ENCODE measurements at places on chromosomes 2 and 18.

DNA sequence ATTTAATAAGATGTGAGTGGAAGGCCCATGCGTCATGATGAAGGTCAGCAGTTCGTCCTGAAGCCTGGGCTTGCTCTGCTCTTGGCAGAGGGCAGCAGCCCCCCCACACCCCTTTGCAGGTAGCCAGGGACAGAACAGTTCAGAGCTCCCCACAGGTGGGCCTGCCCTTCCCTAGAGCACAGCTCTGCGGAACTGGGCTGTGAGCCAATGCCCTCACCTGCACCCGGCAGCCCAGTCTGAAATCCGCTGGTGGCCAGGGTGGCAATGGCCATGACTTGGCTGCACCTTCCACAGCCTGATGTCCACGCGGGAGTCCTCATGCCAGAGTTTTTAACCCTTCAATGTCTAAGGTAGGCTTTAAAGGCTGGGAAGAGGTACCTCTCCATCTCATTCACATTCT lies 136.7 kb downstream of the ACKR3 start:
- no peak overlapping the region for H3K4me3 ChIP-seq
- H3K27ac ChIP-seq = no peak overlapping the region
- H3K27me3 ChIP-seq = no peaks in the 10 kb centered on the region
- no peaks in the 10 kb centered on the region for H3K36me3 ChIP-seq
- H3K4me1 ChIP-seq = no peaks in the 10 kb centered on the region
- DNase-seq = no peak

DNA sequence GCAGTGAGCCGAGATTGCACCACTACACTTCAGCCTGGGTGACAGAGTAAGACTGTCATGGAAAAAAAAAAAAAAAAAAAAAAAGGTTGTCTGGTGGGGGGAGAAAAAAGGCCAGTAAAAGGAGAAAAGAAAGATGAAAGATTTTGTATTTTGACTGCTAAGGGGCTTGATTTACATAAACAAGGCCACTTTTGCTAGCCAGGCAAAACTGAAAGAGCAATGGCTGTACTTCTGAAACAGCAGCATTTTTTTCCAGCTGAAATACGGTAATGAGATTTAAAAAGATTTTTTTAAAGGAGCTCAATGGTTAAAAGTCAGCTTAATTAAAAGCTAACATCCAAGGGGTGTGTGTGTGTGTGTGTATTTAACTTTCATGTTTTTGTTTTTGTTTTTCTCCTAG lies 11.3 kb upstream of the OXER1 start:
- no peak overlapping the region for H3K27ac ChIP-seq
- DNase-seq = no peak
- peaks cover 4% of the 10 kb centered on the region for H3K4me1 ChIP-seq
- no peak overlapping the region for H3K4me3 ChIP-seq
- no peaks in the 10 kb centered on the region for H3K27me3 ChIP-seq

DNA sequence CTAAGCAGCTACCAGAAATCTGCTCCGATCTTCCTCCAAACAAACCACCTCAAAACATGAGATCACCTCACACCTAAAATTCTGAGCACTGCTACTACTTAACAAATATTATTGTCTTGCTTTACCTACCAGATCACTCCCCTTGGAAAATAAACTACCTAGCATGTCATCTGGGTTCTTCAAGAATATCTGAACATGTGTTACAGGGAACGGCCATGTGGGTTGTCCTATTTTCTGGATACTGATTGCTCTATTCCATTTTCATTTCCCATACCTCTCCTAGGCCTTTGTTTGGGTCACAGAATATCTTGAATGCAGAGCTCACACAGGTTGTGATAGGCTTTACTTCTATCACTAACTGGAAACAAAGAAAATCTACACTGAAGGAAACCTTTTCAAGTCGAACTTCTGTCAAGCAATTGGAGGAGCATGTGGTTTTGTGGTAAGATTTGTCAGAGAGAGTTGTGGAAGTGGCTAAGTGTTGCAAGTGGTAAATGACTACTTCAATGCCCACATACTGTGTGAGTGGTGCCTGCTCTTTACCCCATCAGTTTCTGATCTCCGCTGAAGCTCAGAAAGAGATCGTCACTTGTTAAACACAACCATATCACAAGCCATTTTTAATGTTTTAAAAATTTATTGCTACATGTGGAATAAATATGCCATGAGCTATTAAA lies 739.1 kb upstream of the ZEB2 start:
- H3K27ac ChIP-seq = no peak overlapping the region
- H3K4me1 ChIP-seq = no peaks in the 10 kb centered on the region
- DNase-seq = no peak

DNA sequence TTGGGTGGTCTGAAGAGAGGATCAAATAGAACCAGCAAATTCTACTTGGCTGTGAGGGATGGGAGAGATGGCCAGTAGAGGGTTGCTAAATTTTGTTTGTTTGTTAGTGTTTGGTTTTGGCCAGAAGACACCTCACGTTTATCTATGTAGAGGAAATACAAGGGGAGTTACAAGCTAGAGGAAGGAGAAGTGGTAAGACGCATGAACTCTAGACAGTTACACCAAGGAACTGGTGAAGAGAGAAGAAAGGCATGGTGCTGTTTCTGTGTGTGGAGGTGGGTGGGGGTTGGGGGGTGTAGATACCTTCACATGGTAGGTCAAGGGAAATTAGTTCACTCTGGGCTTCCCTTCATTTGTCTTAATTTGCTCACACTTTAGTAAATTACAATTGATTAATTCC lies 25.6 kb downstream of the RASGRP3 start:
- H3K27ac ChIP-seq = no peak overlapping the region
- no peaks in the 10 kb centered on the region for H3K36me3 ChIP-seq
- H3K4me3 ChIP-seq = no peak overlapping the region
- no peaks in the 10 kb centered on the region for H3K27me3 ChIP-seq

DNA sequence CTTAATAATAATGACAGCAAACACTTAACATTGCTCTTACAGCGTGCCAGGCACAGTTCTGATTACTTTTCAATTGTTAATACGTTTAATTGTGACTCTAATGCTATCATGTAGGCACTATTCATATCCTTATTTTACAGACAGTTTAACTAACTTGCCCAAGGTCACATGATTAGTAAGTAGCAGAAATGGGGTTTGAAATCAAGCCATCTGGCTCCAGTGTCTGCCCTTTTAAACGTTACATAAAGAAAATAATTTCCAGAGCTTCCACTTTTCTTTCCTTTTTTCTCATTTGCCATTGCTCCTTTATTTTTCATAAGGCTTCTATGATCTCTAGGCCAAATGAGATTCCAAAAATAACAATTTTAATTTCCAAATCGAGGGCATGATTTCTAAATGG lies 50.6 kb upstream of the IKZF2 start:
- H3K27me3 ChIP-seq = no peaks in the 10 kb centered on the region
- no peaks in the 10 kb centered on the region for H3K36me3 ChIP-seq
- no peak overlapping the region for H3K4me3 ChIP-seq
- H3K4me1 ChIP-seq = peaks cover 14% of the 10 kb centered on the region

GRCh38 chr2:124180635-124181034 lies 155.5 kb downstream of the CNTNAP5 start:
- H3K36me3 ChIP-seq = no peaks in the 10 kb centered on the region
- H3K27me3 ChIP-seq = no peaks in the 10 kb centered on the region
- no peak overlapping the region for H3K27ac ChIP-seq
- DNase-seq = no peak

GRCh38 chr18:2536493-2536892 lies 34.8 kb downstream of the METTL4 start:
- no peak for DNase-seq
- H3K4me3 ChIP-seq = no peak overlapping the region
- H3K4me1 ChIP-seq = no peaks in the 10 kb centered on the region
- H3K27me3 ChIP-seq = no peaks in the 10 kb centered on the region
- peaks cover 6% of the 10 kb centered on the region for H3K36me3 ChIP-seq
